Stimulated activated CD4-positive, alpha-beta T cell treated with anti-CD3 and anti-CD28 coated beads, Interleukin-15, amount 100 ng/mL, for 1 hour (primary cell): ENCODE measurements at places on chromosomes 6 and 20.

- no peak for DNase-seq
Observed at GRCh38 chr6:148887181-148887580, 140.4 kb downstream of the UST start.

GRCh38 chr20:3164043-3164762 is 4.5 kb upstream of the FASTKD5 start:
- no peak for DNase-seq

DNA sequence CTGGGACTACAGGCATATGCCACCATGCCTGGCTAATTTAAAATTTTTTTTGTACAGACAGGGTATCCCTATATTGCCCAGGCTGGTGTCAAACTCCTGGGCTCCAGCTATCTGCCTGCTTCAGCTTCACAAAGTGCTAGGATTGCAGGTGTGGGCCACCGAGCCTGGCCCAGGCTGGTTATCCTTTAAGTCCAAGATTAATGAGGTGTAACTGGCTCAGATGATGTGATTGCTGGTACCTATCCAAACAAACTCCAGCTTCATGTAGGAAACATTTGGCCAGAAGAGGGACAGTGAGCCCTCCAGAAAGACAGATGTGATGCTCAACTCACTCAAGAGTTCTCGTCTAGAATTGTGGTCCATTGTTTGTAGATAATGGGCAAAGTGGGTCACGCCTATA is 9.2 kb upstream of the ZNF318 start:
- no peak for DNase-seq

GRCh38 chr6:34025861-34026260 is 120.0 kb downstream of the GRM4 start:
- no peak for DNase-seq

- DNase-seq, result no peak
Observed at GRCh38 chr6:25946631-25947030, 16.0 kb upstream of the TRIM38 start.

DNA sequence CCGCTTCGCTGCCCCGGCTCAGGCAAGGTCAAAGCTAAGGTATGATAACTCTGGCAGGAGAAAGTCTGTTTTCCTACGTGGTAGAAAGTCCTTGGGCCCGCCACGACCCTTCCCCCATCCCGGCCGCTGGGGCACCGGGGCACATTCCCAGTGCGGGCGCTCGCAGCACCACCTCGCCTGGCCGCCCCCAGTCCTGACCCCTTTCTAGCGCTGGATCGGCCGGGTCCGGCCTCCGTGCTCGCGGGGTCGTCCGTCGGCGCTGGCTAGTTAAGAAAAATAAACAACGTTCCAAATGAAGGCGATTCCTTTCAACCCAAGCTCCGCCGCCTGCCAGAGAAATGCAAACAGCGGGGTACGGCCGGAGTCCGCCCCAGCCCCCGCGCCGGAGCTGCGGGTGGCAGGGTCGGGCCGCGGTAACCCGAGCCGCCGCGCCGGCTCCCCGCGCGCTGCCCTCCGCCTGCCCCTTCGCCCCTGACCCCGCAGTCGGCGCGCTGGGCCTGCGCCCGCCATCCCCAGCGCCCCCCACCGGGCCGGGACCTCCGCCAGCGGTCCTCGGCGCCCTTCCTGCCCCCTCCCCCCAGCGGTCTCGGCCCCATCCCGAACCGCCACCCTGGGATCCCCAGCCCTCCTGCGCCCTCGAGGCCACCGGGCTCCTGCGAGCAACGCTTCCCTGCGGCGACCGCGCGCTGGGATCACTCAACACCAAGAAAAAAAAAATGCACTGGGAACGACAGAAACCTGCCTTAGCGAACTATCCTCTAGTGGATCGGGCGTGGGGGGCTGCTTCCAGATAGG is 37.6 kb downstream of the NCR2 start:
- DNase-seq, result no peak

GRCh38 chr6:132612449-132613108 is 11.5 kb downstream of the TAAR2 start:
- no peak for DNase-seq

DNA sequence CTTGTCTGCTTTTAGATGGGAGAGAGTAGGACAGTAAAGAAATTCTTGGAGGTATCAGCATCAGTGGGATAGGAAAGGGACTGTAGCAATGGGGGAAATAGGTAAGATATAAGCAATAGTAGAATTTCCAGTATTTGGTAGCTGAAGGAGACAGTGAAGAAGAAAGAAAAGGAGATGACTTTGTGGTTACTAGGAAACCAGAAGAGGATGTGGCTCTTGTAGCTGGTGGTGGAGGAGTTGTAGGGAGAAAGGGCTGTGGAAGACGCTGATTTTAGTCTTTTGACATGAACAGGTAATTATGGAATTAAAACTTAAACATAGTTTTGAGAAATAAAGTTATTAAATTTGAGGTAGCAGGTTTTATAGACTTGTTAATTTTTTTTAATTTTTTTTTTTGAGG is 26.1 kb downstream of the SH3BGRL2 start:
- no peak for DNase-seq

DNA sequence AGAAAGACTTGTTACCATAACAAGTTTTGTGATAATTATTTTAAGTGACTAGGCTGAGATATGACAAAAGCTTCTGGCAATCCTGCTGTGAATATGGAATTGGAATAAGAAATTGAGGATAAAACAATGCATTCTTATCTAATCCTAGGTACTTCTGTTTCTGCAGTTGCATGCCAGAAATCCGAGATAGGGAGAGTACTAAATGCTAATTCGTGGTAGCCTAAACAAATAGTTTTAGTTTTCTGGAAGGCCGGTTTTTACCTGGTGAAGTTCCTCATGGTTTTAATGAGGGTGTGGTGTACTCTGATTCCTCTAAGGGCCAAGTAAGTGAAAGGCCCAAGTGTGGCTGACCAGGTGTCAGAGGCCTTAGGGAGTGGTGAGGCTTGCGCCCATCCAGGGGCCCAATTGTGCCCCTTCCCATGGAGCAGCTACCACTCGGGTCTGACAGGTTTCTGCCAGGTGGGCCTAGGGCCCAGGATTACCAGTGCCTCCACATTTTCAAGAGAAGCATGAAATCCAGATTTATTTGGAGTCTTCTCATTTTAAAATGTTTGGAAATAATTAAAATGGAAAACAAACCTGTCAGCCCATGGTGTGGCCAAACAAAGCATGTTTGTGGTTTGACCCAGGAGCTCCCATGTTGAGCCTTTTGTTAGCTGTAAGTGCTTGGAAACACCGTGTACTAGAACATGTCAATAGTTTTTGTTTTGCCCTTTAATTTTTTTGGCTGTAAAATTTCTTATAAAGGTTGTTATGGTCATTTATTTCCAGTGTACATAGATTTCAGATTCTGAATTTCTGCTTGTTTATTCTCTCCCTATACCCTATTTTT is 6.6 kb downstream of the PLCB4 start:
- no peak for DNase-seq

GRCh38 chr6:9543649-9544048 is 871.2 kb downstream of the TFAP2A start:
- no peak for DNase-seq

DNA sequence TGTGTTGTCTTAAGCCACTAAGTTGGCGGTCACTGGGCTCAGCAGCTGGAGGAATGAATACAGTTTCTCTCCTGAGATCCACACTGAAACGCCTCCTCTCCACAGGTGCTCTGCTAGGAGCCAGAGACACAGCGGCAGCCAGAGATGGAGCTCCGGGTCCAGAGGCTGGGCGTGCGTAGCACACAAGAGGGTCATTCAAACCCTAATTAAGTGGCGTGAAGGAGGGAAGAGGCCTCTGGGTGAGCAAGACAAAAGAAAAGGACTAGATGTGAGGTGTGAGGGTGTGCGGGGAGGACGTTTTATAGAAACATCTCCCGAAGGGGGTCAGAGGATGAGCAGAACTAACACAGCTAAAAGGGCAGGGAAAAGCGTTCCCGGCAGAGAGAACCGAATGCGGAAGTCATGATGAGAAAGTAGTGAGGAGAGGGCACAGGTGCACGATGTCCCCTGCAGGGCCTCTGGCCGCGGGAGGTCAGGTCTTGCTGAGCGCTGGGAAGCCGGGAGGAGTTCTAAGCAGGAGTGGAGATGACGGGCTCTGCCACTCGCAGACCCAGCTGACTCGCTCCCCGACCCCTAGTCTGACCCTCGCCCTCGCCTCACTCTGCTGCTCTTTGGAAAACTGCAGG is 54.4 kb downstream of the BMP7 start:
- DNase-seq, result no peak

DNA sequence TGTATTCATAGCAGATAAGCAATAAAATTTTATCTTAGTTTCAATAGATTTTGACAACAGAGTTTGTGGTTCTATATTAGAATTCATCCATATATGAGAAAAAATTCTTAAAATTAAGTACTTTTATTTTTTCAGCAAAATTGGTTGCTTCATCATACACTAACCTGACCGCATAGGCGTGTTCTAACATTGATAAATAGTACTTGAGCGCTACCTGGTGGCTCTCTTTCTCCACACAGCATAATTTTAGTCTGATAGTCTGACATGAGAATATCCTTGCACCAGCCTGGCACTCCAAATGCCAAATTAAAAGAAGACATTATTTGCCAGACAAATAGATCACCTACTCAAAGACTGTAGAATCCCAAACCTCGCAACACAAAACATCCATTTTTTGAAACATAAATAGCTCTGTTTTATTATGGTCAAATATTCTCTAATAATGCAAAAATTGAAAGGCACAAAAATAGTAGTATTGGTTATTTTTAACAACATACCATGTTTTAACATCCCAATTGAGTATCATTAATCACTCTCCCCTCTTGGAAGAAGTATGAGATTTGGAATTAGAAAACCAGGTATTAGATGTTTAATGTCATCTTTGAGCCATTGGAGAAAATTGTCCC is 33.0 kb upstream of the FILIP1 start:
- peak; percentile 4 for DNase-seq

GRCh38 chr20:59823491-59824259 is 109.8 kb downstream of the SYCP2 start:
- DNase-seq, result no peak

GRCh38 chr20:3209946-3210317 is 634 bp downstream of the ITPA start:
- no peak for DNase-seq

- DNase-seq, result no peak
Observed at GRCh38 chr6:81612136-81612535, 140.3 kb downstream of the TENT5A start.

GRCh38 chr20:22807045-22807444 is 222.7 kb upstream of the FOXA2 start:
- no peak for DNase-seq

GRCh38 chr6:35629876-35630378 is 58.8 kb downstream of the FKBP5 start:
- no peak for DNase-seq

GRCh38 chr6:41002168-41002567 is 36.9 kb downstream of the UNC5CL start:
- no peak for DNase-seq

DNA sequence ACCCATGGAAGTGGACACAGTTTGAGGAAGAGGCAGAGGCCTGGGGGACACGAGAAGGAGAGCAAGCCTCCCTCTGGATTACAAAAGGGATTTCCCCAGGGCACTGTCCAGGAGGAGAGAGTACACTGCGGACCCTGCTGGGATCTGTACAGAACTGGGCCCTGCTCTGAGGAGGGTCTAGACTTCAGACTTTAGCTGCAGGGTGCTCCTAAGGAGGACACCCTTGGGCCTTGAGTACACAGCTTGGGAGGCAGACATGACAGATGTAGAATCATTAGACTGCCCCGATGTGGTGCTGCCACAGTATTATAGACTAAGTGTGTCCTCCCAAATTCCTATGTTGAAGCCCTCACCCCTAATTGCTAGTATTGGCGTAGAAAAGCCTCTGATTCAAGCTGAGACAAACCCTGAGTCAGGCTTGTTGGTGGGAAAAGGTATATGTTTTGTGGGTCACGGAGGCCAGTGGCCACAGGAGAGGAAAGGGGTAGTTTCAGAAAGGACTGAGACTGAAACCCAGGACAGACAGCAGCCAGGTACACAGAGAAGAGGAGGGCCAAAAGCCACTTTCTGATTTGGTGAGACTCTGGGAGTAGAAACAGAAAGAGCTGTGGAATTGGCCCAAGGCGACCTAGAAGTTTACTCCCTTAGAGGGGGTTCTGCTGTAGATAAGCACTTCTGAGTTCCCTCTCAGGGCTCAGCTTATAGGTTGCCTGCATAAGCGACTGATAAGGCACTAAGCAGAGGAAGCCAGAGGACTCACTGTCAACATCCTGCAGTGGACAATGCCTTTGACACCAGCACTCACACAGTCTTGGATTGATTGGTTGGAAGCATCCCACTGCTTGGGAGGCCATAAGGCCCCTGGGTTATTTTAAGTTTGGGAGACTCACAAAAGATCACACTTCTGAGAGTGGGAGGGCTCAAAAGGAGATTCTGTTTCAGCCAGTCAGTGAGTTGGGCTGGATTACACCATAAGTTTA is 16.5 kb upstream of the SH3BGRL2 start:
- no peak for DNase-seq

DNA sequence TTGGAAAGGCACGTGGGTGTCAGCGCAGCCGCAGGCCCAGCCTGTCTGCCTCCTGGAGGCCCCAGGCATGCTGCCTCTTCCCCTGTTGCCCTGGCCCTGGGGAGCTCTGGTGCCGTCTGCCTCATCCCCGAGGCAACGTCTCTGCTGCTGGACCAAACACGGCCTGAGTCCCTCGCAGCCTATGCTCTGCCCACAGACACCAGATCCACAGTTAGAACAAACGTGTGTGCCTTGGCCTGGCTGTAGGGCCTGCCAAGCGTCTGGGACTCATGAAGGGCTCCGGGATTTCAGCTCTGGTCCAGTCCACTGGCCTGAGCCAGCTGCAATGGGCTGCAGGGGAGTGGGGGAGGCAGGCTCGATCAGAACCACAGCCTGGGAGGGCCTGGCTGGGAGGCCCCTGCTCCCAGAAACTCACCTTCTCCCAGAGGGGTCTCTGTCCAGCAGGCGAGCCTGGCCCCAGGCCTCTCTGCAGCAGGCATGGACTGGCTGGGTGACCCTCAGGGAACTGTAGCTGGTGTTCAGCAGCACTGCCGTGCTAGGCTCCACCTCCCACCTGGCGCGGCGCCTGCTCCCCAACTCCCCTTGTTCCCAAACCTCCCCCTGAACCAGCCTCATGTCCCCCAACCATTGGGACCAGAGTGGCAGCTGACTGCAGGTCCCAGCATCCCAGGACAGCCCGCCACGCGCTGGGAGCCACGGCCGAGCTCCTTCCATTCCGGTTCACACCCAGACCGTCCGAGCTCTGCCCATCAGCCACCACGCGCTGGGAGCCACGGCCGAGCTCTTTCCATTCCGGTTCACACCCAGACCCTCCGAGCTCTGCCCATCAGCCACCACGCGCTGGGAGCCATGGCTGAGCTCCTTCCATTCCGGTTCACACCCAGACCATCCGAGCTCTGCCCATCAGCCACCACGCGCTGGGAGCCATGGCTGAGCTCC is 197.0 kb downstream of the DLL1 start:
- DNase-seq, result no peak
